ENCODE measurements at places on chromosomes 2 and 18.

GRCh38 chr2:106269591-106270291 lies 75.6 kb upstream of the UXS1 start:
- DNase-seq: peak; percentile 58

GRCh38 chr2:241636182-241637017 lies 558 bp downstream of the THAP4 start:
- DNase-seq: peak; percentile 22

- no peak for DNase-seq
These were observed 48.1 kb downstream of the TSN start for GRCh38 chr2:121803503-121803902.

GRCh38 chr18:79521416-79522205 lies 125.9 kb downstream of the NFATC1 start:
- no peak for DNase-seq

DNA sequence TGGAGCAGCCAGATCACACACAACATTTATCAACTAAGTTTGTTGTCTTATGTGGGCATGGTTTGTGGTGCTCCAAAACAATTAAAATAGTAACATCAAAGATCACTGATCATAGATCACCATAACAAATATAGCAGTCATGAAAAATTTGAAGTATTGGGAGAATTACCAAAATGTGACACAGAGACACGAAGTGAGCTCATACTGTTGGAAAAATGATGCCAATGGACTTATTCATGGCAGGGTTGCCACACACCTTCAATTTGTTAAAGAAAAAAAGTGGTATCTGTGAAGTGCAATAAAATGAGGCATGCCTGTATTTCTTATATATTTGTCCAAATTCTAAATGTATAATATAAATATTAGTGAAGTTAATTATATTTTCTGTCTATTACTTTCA lies 42.9 kb upstream of the CABYR start:
- no peak for DNase-seq

- DNase-seq: no peak
These were observed 1589.9 kb upstream of the DDX18 start for GRCh38 chr2:116224610-116225009.

DNA sequence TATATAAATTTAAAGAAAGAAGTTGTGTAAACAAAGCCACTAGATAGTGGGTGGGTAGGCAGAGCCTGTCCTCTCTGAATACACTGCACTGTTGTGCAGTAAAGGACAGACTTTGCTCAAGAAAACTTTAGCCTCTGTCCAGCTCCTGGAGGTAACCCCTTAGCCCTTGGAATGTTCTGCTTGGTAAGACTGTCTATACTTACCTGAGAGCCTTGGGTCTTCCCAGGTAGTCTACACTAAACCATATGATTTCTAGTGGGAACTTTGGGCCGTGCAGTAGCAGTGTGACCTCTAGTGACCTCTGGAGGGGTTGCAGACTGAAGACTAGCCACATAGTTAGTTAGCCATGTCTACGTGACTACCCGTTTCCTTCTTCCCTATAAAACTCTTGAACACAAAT lies 678.3 kb upstream of the NRXN1 start:
- DNase-seq: peak; percentile 3

DNA sequence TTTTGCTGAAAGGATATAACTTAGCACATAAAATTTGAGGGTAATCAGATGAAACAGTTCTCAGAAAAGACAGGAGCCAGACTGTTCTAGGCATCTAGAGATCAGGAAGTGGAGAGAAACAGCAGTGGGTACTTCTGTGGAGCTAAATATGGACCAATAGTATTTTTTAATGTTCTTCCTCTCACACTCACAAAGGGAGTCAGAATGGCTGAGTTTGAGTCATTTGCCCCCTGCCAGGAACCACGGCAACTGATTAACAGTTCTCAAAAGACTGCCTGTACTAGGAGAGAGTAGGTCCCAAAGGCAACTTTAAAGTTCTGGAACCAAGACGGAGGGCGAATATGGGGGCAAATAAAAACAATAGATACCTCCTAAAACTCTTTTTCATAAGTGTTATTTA lies 107.5 kb downstream of the GULP1 start:
- no peak for DNase-seq

GRCh38 chr2:69755862-69756467 lies 14.0 kb downstream of the ANXA4 start:
- no peak for DNase-seq

DNA sequence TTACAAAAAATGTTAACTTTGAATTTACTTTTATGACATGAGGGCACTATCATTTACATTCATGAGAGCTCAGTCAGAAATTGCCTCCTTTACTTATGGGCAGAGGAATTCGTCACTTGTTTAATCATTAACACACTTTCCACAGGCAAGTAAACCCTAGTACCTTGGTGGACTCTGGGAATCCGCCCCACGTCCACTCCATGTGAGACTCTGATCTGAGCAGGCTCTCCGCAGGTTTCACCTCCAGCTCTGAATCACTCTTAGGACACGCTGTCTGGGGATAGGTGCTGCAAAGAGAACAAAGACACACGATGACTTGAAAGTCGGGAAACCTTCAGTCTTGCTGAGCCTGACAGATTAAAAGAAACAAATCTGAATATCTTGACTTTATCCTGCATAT lies 73.6 kb downstream of the LPIN2 start:
- no peak for DNase-seq

GRCh38 chr18:79950515-79951341 lies 725 bp downstream of the SLC66A2 start:
- no peak for DNase-seq

- no peak for DNase-seq
These were observed 980.1 kb upstream of the POU3F3 start for GRCh38 chr2:103873716-103874351.
